ENCODE measurements at places on chromosomes 12 and 14.

DNA sequence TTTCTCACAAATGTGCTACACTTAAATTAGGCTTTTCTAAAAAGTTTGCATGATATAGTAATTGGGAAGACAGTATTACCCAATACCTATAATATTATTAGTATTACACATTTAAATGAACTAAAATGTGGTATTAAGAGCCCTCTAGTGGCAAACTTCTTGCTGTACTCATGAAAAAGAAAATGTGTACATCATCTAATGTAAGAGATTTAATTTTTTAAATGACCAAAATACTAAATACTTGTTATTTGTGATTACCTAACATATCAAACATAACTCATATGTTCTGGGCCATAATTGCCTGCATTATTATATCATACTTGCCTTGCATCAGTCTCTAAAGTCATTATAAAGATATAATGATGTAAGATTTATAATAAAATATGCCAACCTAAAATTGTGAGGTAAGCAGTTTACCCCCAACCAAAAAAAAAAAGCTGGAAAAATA lies 64.2 kb downstream of the DNAI7 start:
- peak; percentile 45 for DNase-seq

DNA sequence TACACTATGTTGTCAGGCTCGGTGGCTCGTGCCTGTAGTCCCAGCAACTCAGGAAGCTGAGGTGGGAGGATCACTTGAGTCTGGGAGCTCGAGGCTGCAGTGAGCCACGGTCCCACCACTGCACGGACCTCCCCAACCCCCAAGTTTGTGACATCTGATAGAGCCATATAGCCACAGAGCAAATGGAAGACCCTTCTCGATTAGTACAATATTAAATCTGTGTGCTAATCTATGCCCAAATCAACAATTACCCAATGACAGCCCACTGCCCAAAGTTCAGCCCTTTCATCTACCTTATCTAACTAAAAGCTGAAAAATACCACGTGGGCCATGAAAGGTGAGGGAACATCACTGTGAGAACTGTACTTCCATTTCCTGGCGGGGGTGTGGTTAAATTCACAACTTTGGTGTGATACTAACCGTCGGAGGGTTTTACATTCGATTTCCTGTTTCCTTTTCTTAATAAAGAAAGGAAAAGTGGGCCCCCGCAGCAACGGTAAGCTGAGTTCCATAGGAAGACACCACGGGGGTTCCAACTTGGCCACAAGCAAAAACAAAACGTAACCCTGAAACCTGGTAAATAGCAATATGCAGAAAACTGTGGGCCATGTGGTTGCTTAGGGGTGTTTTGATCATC lies 31.2 kb upstream of the FOS start:
- no peak for DNase-seq

DNA sequence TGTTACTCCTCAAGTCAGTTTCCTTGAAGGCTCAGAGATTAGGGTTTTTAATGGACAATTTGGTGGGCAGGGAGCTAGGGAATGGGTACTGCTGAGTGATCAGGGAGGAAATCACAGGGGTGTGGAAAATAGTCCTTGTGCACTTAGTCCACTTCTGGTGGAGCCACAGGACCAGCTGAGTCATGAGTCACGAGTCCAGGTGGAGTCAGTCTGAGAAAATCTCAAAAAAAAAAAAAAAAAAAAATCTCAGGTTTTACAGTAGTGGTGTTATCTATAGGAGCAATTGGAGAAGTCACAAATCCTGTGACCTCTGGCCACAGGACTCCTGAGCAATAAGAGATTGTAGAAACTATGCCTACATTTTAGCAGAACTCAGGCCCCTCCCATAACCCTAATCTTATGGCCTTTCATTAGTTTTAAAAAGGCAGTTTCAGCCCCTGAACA lies 28.2 kb upstream of the AMN1 start:
- no peak for DNase-seq

GRCh38 chr12:16119618-16120415 lies 157.7 kb downstream of the SLC15A5 start:
- no peak for DNase-seq

DNA sequence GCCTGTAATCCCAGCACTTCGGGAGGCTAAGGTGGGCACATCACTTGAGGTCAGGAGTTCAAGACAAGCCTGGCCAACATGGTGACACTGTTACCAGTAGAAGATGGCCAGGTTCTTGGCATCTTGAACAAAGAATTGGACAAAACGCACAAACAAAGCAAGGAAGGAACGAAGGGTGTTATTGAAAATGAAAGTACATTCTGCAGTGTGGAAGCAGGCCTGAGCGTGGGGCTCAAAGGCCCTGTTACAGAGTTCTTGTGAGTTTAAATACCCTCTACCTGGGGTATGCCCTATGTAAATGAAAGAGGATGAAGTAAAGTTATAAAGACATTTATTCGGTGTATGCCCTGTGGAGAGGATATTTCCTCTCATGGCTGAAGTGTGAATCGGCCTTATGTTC lies 20.8 kb upstream of the CDK17 start:
- DNase-seq = no peak

DNA sequence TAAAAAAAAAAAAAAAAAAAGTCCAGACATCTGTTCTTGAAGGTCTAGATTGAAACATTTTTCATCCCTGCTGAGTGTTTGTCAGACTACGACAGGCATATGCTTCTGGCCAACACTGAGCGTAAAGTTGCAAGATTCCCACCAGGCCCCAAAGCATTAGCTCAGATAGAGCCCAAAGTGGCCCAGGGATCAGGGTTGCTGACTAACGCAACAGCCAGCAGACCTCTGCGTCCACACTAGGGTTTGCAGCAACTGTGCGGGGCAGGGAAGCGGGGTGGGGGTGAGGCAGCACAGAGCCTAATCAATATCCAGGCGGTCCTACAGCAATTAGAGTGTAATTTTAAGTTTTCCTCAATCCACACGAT lies 55.7 kb downstream of the SSH1 start:
- DNase-seq = peak; percentile 77

DNA sequence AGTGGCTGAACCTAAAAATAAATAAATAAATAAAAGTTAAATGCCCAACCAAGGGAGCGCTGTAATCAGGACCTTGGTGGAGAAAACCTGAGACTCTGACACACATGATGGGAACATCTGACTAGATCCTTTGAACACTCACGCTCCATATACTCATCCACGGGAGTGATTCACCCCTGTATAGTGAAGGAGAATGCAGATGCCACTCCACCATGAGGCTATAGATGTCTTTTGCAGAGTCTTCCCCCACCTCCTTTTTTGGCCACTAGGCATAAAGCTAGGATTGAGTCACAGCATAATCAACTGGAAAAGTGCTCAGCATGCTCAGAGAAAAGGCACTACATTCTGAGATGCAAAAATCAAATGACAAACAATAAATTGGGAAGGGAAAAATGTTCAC lies 19.0 kb downstream of the ADAM20 start:
- DNase-seq = no peak

DNA sequence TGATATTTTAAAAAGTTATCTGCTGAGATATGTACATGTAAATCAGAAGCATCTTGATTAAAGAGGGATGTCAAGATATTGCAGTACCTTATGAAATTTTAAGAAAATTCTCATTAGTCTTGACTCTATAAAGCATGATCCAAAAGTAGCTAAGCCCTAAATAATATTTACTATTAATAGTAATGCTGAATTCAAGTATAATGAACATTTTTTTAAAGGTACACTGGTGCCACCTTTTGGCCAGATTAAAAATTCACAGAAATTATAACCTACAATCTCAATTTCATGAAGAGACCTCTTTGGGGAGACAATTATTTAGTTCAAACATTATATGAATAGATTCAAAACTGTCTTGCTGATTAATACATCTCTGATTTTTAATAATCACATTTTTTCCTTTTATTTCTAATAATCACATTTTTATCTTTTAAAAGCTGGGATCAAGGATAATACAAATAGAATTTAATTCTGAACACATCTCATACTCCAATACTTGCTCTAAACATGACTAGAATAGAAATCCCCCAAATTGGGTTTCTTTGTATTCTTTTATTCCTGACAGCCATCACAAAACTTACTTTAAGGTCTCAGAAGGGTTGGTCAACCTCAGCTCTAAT lies 13.4 kb downstream of the AKAP5 start:
- DNase-seq = no peak

DNA sequence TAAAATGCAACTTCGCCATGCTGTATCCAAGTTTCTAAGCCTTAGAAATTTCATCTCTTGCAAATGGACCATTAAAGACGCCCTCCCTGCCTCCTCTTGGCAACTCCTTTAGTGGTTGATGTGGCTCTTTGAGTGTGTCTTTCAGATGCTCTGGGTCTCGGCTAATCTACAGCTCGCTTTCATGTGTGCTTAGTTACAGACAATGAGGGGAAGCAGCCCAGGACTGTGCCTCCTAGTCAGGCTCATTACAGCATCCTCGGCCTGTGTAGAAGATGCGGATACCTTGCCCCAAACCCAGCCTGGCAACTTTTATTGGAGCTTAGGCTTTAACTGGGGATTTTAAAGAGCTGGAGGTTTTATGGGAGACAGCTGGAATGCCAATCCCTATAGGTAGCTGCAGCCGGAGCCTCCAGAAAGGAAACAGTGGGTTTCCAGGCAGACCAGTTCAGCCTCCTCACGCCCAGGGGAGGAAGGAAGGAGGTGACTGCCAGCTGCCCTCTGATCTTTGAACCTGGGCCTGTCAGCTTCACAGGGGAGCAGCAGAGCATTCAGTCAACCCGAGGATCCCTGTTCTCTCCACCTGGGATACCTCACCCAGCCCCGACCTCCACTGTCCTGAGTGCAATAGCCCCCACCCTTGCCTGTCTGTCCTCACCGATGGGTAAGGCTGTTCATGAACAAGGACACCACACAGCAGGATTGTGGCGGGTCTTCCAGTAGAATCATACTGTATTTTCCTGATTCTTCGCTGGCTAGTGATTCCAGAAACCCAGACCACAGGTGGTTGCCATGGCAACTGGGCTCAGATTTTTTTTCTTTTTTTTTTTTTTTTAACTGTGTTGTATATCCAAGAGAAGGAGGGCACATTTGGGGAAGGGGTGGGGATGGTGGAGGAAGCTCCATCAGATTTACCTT lies 638.5 kb downstream of the MED13L start:
- no peak for DNase-seq

DNA sequence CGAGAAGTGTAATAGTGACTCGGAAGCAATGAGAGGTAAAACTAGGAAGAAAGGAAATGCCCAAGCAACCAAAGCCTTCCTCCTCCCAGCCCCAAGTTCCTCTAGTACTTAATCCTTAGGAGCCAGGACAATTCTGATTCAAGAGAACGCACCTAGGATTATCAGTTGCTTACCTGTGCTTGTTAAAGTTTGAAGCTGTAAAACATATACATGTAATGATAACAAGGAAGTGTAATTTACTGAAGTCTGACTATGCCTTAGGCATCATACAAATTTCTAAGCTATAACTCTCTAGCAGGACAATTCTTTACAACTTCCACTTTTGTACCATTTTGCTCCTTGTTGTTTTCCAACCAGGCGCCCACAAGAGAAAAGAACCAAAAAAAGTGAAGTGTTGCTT lies 92.8 kb upstream of the OSBPL8 start:
- DNase-seq = no peak

GRCh38 chr14:68796418-68797101 lies 3.7 kb upstream of the ZFP36L1 start:
- peak; percentile 70 for DNase-seq

DNA sequence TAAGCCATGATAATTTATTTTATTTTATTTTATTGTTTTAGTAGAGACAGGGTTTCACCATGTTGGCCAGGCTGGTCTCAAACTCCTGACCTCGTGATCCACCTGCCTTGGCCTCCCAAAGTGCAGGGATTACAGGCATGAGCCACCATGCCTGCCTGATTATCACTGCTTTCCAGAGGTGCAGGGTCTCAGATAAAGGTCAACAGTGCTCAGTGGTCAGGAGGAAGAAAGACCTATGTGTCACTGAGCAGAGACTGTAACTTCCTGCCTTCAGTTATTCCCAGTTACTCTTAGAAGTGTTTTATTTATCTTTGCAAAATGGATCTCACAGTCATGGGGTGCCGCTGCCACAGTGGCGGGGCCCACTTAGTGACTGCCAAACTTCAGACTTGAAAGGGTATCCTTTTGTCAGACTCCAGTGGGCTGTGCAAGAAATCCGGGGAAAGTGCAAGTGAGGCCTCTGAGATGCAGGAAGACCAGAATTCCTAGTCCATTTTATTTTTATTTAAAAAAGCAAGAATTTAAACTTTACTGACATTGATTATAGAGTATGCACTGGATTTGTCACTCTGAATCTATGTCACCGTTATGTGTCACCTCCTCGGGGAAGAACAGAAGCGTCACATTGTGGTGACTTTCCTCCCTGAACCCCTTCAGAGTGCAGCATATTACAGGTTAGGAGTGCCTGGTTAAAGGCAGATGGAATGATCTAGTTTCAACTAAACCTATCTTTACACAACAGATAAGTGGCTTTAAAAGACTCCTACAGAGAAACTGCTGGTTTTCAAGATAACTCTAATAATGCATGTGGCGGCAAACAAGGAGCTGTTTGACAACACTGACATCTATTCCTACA lies 59.1 kb upstream of the BICD1 start:
- no peak for DNase-seq

GRCh38 chr12:121955258-121956237 lies 37.2 kb downstream of the CFAP251 start:
- no peak for DNase-seq

- no peak for DNase-seq
These were observed 2.2 kb upstream of the KLRG1 start for GRCh38 chr12:8987163-8987562.

- no peak for DNase-seq
These were observed 11.9 kb downstream of the CD9 start for GRCh38 chr12:6212086-6212485.

- no peak for DNase-seq
These were observed 88.1 kb upstream of the DIO3 start for GRCh38 chr14:101473045-101473729.

DNA sequence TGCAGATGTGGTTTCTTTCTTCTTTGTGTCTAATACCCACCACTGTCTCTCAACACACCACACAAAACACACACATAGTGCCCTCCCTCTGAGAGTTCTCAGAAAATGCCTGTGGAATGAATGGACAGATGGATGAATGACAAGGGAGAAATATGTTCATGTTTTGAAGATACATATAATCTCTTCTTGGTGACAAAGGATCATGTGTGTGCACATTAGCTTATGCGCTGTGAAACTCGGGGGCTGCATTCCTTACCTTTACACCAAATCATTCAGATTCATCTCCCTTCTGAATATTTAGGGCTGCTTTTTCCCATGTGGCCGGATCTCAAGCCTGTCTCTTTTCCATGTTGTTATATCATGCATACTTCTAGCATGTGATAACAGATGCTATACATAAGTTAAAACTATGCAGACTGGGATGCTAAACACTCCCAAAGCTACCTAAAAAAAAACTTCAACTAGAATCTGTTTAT lies 111.4 kb downstream of the EPS8 start:
- DNase-seq = no peak

GRCh38 chr12:115223322-115223721 lies 539.3 kb upstream of the TBX3 start:
- DNase-seq = peak; percentile 75

GRCh38 chr14:73744175-73744867 lies 30.1 kb upstream of the PNMA1 start:
- no peak for DNase-seq

DNA sequence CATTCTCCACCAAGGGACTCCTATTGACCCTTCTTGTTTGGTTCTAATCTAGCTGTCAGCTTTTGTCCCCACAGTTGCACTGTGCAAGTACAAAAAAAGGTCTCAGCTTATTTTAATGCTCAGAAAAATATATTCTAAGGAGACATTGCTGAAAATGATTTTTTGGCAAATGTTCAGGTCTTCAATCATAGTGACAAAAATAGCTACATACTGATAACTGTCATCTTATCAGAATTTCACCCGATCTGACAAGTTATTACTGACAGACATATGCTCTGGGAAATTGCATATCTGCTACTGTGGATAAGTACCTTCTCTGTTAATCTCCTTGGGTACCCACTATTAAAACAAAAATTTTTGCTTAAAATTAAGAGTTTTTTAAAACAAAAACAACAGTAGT lies 263.6 kb downstream of the FLRT2 start:
- no peak for DNase-seq

All from fibroblast of gingiva (primary cell).